ENCODE measurements at places on chromosomes 7 and 10. TPM values are rescaled to one million over a fixed set of nuclear protein-coding genes. Genes with fewer than 3 reads are reported as not detected.

DNA sequence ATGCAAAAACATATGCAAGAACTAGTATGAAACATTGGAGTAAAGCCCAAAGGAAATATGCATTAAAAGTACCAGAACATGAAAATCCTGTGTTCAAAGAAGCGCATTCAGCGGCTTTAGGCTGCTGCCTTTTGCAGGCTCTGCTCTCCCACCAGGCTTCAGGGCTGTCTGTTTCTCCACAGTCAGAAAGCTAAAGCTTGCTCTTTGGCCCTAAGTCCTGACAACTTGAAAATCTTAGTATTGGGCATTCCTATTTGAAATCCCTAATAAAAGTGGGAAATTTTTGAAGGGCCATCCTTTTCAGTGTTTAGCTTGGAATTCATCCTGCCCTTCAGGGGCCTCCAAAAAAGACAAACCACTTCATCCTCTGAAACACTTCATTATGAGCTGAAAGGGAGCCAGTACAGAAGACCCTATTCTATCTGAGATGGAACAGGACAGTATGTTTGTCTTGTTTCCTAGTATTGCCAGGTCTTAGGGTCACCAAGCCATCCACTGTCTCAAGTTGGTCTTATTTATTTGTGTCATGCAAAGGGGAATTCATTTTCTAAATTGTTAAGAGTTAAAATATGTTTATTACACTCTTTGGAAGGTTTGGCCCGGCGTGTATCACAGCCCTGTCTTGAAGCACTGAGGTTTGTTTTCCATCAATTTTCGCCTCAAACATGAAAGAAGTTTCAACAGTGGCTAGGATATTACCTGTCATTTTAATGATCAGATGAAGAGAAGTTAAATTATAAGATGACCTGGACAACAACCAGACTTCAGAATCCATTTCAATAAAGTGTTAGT lies 326.3 kb upstream of the BMPER start:
- DNase-seq, result no peak

EPHB4 gene
- total RNA-seq, result 80.8 TPM

TFEC gene
- total RNA-seq, result 0.32 TPM

DNA sequence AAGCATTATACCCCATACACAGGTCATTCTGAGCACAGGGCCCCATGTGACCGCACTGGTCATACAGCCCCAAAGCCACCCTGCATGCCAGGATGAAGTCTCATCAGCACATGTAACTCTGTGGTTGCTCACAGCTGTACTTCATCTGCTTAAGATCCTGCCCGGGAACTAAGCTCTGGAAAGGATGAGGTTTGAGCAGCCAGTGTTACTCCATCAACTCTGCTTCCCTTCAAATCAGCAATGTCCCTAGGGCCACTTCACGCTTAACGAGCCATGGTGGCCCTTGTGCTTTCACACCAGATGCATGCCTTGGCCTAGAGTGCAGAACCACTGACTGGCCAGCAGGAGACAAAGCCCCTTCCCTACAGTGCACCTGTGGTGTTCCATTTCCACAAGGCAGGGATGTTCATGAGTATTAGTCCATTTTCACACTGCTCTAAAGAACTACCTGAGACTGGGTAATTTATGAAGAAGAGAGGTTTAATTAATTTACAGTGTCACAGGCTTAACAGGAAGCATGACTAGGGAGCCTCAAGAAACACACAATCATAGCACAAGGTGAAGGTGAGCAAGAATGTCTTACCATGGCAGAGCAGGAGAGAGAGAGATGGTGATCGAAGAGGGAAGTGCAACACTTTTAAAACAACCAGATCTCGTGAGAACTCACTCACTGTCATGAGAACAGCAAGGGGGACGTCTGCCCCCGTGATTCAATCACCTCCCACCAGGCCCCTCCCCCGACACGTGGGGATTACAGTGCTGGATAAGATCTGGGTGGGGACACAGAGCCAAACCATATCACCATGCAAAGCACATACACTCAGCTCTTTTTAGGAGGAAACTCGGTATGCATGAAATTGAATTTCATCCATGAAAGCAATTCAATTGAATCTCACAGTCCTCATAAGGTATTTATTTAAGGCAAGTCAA lies 149.0 kb upstream of the CDCA7L start:
- no peak for DNase-seq

TMEM213 gene
- total RNA-seq, result 0.55 TPM

- no peak for DNase-seq
Measured at GRCh38 chr7:43467406-43467805, 115.5 kb upstream of the STK17A start.

DNA sequence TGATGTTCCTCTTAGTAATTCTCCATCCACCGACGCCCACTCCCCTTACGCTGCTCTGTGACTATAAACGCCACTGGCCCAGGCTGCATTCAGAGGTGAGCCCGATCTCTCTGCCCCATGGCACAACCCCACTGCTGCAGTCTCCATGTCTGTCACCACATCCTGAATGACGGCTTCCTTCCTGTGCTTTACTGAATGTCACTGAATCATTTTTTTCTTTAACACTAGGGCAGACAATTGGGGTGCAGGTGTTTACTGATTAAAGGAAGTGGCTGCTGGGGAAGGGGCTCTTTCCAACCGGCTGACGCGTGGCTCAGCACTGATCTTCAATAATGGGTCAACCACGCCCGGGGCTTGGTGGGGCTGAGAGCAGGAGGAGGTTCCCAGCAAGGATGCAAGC lies 208.3 kb downstream of the USP6NL start:
- DNase-seq, result no peak

All from prostate gland (tissue), 2 donors.